Activated CD4-positive, alpha-beta memory T cell treated with anti-CD3 and anti-CD28 coated beads, Interleukin-2, amount 10 ng/mL, durations not matched to agents 7 days and 5 days (primary cell): ENCODE measurements at places on chromosomes 13 and 19.

DNA sequence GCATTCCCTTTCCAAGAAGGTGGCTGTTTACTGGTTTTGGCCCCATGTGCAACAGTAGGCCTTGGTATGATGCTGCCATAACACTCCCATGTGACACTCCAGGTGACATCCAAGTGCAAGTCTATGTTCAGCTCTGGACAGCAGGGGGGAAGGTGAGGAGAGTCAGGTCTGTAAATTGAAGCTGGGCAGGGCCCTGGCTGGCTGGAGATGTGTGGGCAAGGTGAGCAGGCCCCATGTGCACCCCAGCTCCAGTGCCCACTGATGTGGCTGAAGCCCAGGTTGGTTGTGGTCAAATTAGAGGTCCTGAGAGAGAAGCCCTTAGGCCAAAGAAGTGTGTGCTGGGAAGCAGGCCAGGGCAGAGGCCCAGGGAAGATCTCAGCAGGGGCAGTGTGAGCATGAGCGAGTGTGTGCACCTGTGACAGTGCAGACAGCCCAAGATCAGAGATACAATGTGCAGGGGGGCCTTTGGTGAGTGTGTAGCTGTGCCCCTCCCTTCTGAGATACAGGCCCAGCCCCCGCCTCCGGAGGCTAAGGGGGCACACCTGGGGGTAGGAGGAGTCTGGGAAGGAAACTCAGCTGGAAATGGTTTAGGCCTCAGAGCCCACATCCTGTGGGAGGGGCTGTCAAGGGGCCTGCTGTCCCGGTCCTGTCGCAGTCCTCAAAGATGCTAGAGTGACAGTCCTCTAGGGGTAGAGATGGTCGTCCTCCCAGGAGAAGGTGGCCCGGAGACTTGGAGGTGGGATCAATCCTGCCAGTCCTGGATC, 18.6 kb downstream of the DEDD2 start:
- DNase-seq: peak; percentile 90

GRCh38 chr19:2274931-2275535, 6.9 kb downstream of the PEAK3 start:
- DNase-seq: peak; percentile 64

DNA sequence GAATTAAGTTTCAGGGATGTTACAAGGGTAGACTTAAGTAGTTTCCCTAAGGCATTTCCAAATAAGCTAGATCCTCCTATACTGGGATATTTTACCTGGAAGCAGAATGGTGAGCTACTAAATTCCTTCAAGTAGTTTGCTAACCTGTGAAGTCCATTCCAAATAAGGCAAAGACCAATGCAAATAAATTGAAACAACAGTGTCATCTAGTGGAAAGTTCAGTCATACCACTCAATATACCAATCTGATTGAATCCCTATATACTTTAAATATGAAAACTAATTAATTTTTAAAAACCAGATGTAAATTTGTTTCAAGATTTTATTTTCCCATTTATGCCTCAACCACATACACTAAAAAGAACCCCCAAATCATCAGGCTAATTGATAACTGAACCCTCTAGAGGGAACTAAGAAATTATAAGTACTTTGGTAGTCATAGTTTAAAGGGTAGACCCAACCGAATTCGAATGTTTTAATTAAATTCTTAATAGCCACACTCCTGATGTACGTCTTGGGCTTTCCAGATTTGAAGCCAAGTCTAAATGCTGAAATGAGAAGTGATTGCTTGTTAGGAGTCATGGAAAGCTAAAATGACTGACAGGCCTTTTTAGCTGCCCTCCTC, 223.7 kb downstream of the TBC1D4 start:
- DNase-seq: no peak

DNA sequence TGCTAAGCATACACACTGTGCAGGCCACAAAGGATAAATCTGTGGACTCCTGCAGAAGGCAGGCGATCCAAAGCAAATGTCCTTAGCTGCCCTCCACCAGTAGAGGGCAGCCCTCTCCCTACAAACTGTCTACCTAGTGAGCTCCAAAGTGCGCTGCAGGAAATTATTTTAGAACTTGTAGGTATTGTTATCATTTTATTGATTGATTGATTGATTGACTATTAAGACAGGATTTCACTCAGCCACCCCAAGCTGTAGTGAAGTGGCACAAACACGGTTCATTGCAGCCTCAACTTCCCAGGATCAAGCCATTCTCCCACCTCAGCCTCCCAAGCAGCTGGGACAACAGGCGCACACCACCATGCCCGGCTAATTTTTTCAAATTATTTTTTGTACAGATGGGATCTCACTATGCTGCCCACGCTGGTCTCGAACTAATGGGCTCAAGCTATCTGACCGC, 37.3 kb downstream of the RNF6 start:
- DNase-seq: peak; percentile 78

DNA sequence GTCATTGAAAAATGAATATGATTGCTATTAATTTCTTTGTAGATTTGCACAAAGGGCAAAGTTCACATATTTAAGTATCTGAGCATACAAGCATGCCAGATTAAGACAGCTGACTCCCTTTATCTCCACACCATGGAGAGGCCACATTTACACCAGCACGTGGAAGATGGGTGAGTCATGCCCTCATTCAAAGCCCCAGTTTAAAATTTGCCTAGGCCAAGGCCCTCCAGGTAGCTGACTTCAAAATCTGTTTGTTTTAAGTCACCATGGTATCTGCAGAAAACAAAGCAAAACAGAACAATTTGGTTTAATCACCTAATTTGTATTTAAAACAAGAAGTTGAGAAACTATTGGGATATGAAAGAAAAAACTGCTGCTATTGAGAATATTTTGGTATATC, 109.2 kb downstream of the ESD start:
- no peak for DNase-seq

DNA sequence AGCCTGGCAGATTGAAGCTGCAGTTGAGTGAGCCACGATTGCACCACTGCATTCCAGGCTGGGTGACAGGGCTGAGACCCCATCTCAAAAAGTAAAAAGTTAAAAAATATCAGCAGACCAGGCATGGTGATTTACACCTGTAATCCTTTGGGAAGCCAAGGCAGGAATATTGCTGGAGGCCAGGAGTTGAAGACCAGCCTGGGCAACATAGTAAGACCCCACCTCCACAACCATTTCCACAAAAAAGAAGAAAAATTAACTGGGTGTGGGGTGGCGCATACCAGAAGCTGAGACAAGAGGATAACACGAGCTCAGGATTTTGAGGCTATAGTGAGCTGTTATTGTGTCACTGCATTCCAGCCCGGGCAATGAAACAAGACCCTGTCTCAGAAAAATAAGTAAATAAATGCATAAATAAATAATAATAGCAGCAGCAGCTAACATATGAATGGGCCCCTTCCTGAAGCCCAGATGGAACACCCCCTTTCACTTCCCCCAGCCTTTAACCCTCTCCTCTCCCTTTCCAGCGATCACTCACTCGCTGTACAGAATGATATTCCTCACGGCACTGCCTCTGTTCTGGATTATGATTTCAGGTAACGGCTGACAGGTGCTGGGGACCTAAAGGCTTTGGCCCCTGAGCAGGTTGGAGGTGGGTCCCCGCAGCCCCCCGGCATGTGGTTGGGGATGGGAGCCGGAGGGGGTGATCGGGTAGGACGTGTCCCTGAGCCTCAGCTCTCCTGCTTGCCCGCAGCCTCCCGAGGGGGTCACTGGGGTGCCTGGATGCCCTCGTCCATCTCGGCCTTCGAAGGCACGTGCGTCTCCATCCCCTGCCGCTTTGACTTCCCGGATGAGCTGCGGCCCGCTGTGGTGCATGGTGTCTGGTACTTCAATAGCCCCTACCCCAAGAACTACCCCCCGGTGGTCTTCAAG, 3.2 kb downstream of the MAG start:
- DNase-seq: no peak

DNA sequence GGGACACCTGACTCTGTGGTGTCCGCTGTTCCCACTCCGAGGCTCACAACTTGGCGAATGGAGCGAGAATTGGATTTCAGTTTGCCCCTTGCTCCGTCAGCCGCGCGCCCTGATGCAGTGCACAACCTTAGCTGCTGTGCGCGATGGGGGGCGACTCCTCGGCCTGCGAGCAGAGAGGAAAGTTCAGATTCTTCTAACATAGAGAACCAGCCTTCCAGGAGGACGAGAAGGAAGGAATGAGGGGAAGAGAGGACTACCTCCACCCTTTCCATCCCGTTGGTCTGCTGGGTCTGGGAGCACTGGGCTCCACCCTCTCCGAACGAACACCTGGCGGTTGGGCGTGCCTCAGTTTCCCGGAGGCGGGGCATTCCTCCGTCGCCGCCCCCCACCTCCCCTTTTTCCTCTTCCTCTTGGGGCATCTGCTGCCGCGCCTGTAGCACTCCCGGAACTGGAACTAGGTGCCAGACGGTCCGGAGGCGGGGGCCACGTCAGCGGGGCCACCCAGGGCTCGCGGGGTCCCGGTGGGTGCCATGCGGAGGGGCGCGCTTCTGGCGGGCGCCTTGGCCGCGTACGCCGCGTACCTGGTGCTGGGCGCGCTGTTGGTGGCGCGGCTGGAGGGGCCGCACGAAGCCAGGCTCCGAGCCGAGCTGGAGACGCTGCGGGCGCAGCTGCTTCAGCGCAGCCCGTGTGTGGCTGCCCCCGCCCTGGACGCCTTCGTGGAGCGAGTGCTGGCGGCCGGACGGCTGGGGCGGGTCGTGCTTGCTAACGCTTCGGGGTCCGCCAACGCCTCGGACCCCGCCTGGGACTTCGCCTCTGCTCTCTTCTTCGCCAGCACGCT, at the start of gene KCNK6:
Gene KCNK6, plus strand, starts transcription at position 425 of the 838 bp plus-strand sequence. Its CDS starts 106 bp downstream, at position 531.
- DNase-seq: peak; percentile 56
